A172 (cell line): ENCODE measurements at places on chromosomes 4 and X. TPM values are rescaled to one million over a fixed set of nuclear protein-coding genes. Genes with fewer than 3 reads are reported as not detected.

GRCh38 chr4:52618795-52619590, 40.1 kb downstream of the USP46 start:
- DNase-seq, result no peak

- peak; percentile 46 for DNase-seq
Observed at GRCh38 chrX:13876652-13877051, 59.8 kb upstream of the GPM6B start.

DNA sequence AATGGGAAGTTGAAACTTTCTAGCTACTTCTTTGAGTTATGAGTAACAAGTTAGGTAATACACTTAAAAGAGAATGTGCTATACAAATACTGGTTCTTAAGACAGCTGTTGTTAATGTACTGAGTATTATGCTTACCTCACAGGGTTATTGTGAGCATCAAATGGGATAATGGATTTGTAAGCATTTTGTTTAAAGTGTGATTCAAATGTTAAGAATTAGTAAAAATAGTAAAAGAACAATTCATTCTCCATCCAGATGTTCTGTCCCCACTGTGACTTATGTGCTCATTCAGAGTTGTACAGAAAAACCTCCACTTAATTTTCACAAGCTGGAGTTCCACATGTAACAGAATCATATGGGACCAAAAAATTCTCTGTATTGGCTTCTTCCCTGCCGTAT, 63.6 kb downstream of the AR start:
- DNase-seq, result no peak

DNA sequence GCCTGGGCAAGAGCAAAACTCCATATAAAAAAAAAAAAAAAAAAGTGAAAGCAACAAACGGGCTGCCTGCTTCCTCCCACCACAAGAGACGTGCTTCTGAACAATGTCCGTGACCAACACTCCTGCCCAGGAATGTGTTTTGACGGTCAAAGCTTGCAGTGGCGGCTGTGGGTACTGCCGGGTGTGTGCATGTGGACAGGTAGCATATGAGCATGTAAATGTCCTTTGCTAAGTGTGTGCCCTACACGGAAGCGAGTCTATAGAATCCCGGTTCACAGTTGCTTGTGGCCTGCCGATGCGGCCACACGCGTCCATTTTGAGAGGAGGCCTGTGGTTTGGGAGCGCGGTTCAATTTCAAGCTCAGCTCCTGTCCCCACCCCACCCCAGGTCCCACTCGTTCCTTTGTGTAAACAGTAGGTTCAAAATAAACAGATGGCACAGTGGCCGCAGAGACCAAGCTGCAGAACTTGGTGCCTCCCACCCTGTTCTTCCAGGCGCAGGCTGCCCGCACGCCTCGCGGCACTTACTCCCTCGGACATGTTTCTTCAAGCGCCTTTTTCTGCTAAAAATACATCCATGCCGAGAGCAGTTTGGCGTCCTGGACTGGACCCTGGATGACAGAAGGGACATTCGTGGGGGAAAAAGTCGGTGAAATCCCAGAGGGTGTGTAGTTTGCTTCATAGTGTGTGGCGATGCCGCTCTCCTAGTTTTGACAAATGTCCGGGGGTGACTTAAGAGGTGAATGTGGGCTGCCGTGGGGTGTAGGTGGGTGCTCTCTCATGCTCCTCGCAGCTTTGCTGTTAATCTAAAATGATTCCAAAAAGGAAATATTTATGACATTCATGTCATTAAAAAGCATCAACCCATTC, 11.5 kb upstream of the NKX1-1 start:
- DNase-seq, result no peak

The NUDT10 gene
- total RNA-seq, result not detected in 2 replicates

The RAB41 gene
- not detected in 2 replicates for total RNA-seq

The AWAT2 gene
- total RNA-seq, result not detected in 2 replicates

The IL2RG gene
- 0.22 and 1.4 TPM in 2 replicates for total RNA-seq

The ARHGAP10 gene
- 9.1 and 10.3 TPM in 2 replicates for total RNA-seq
